ENCODE measurements at places on chromosomes 16 and 17.

GRCh38 chr17:51672065-51672464 lies 411.7 kb downstream of the UTP18 start:
- no peak for DNase-seq

DNA sequence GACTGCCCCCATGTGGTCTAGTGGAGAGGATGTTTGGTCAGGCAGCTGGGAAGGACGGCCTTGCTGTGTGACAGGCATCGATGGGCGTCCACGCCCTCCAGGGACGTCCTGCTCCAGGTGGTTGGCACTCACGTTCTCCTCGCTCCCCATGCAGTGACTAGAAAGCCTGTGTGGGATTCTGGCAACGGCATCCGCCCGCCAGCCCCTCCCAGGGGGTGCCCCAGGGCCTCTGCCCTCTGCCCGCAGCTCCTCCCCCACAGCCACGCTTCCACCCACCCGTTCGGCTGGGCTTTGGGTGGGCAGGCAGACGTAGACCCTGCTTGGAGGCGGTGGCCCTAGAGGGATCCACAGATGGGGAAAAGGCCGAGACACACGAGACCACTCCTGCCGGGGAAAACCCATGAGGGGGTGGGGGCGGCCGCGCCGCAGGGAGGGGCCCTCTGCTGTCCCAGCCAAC lies 4.7 kb upstream of the IL17C start:
- DNase-seq: peak; percentile 99

- DNase-seq: no peak
Observed at GRCh38 chr17:40453881-40454612, 10.8 kb downstream of the IGFBP4 start.

- DNase-seq: no peak
Observed at GRCh38 chr17:40500709-40501108, 714 bp downstream of the TNS4 start.

GRCh38 chr17:50653738-50654137 lies 19.1 kb downstream of the ABCC3 start:
- no peak for DNase-seq

GRCh38 chr17:40633871-40634270 lies 13.7 kb downstream of the SMARCE1 start:
- no peak for DNase-seq

GRCh38 chr16:78563905-78564304 lies 464.5 kb downstream of the WWOX start:
- no peak for DNase-seq

DNA sequence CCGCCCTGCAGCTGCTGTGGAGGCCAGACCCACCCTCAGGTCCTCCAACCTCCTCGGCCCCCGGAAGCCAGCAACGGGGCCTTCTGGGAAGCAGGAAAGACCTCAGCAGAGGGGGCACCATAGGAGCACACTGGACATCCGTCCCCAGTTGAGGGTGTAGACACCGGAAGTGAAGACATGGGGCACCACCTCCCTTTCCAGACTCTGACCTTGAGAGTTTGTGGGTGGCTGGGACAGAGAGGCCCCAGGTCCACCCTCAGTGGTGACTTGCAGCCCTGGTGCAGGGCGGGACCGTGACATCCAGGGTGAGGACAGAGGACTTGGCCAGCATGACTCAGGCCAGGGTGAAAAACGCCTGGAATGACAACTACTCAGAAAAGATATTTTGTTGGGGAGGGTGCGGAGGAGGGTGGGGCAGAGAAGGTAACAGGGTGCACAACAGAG lies 19.9 kb downstream of the CEP295NL start:
- DNase-seq: peak; percentile 71

GRCh38 chr17:69878661-69879060 lies 196.4 kb upstream of the KCNJ16 start:
- no peak for DNase-seq

GRCh38 chr16:71792176-71792575 lies 16.5 kb downstream of the AP1G1 start:
- no peak for DNase-seq

- no peak for DNase-seq
Observed at GRCh38 chr16:75383141-75383540, 50.2 kb downstream of the CFDP1 start.

DNA sequence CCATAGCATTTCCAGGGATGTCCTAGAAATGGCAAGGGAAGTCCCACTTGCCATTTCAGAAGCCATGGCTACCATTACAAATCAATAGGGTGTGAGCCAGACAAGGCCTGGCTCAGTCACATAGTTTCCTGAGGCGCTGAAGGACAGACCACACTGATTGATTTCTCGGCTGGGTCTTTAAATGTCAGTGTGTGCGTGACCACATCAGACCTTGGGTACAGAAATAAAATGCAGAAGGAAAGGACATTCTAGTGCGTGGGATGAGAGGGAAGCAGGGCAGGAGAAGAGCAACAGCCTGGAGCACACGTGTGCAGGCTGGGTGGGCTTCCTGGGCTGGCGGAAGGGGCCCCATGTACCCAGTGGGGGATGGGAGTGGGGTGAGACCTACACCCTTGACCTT lies 58.7 kb upstream of the LYRM9 start:
- no peak for DNase-seq

GRCh38 chr16:89375021-89375420 lies 115.3 kb downstream of the ANKRD11 start:
- DNase-seq: no peak

DNA sequence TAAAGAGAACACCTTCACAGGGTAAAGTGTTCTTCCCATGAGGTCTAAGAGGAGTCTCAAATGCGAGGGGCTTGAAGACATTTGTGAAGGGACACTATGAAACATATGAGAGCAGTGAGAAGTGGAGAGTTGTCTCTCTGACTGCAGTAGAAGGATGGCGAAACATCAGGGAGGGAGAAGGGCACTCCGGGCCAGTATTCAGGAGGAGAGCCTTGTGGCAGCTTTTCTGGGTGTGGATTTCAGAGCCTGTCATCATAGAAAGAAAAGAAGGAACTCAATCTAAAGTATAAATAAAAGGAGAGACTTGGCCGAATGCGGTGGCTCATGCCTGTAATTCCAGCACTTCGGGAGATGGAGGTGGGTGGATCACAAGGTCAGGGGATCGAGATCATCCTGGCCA lies 117.2 kb downstream of the RBFOX1 start:
- DNase-seq: no peak
